NCI-H1436 (cell line): ENCODE measurements at places on chromosomes 5 and 9.

- no peak for DNase-seq
Observed at GRCh38 chr5:122901346-122901745, 55.9 kb downstream of the SNX24 start.

DNA sequence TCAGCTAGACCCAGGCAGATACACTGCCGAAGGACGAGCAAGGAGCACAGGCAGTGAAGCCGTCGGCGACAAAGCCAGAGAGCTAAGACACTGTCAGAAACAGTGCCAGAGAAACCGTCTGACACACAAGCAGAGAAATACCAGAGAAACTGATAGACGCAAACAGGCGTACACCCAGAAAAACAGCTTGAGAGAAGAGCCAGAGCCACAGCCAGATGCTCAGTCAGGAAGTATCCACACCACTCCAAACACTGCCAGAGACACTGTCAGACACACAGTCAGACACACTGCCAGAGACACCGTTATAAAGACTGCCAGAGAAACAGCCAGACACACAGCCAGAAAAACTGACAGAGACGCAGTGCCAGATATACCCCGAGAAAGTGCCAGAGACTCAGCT, 19.1 kb downstream of the CNTFR start:
- no peak for DNase-seq

DNA sequence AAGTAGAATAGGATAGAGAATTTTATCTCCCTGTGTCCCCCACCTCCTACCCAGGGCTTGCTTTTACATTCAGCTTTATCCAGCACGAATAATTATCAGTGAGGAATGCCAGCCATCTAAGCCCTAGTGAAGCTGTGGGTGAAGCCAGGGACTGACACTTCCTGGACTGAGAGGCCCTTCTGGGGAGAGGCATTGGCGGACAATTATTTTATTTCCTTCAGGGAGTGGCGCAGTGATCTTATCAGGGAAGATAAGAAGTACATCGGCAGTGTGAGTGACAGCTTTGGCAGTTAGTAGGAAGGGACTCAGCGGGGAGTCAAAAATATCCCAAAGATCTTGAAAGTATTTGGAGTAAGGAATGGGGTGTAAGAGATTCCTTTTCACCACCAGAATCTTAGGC, 34.9 kb upstream of the RPS23 start:
- DNase-seq, result no peak

DNA sequence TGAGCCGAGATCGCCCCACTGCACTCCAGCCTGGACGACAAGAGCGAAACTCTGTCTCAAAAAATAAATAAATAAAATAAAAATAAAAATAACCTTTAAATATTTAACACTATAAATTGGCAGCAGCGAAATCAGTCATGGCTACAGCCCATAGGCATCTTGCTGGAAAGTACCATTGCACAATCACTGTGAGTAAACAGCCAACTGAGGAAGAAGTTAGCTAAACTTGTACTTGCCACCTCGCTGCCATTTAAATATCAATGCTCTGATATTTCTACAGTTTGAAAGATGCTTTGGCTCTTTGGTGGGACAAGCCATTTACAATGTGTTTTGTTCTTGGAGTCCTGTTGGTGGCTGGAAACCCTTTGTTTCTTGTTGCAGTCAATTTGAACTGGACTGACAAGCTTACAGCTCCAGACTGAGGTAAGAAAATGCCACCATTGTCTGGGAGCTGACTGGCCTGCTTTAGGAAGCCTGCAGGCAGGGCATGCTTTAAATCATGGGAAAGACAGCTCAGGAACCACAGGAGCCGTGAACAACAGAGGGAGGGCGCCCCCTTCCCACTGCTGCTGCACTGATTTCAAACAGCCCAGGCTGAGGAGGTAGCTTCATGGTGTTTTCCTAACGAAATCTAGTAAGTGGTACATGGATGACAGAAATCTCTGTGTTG, 322.8 kb upstream of the RFX3 start:
- DNase-seq, result no peak

DNA sequence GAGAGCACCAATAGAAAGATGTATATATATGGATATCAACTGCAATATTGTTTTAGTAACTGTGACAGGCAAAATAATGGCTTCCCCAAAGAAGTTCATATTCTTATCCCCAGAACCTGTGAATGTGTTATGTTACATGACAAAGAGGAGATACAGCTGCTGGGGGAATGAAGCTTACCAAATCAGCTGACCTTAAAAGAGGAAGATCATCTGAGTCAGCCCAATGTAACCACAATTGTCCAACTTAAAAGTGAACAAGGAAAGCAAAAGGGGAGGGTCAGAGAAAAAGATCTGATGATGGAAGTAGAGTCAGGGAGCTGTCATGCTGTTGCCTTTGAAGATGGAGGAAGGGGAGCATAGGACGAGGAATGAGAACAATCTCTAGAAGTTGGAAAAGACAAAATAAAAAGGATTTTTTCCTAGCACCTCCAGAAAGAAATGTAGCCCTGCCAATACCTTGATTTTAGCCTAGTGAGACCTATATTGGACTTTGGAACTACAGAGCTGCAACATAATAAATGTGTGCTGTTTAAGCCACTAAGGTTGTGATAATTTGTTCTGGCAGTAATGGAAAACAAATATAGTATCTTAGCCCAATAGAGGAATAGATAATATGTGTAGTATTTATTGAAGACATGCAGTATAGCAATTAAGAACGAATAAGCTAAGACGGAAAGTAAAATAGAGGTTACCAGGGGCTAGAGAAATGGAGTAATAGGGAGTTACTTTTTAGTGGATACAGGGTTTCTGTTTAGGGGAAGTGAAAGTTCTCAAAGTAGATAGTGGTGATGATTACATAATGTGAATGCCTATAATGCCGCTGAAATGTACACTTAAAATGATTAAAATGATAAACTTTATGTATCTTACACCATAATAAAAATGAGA, 115.9 kb downstream of the PIK3R1 start:
- no peak for DNase-seq

- no peak for DNase-seq
Observed at GRCh38 chr9:22483528-22484070, 37.0 kb downstream of the DMRTA1 start.

DNA sequence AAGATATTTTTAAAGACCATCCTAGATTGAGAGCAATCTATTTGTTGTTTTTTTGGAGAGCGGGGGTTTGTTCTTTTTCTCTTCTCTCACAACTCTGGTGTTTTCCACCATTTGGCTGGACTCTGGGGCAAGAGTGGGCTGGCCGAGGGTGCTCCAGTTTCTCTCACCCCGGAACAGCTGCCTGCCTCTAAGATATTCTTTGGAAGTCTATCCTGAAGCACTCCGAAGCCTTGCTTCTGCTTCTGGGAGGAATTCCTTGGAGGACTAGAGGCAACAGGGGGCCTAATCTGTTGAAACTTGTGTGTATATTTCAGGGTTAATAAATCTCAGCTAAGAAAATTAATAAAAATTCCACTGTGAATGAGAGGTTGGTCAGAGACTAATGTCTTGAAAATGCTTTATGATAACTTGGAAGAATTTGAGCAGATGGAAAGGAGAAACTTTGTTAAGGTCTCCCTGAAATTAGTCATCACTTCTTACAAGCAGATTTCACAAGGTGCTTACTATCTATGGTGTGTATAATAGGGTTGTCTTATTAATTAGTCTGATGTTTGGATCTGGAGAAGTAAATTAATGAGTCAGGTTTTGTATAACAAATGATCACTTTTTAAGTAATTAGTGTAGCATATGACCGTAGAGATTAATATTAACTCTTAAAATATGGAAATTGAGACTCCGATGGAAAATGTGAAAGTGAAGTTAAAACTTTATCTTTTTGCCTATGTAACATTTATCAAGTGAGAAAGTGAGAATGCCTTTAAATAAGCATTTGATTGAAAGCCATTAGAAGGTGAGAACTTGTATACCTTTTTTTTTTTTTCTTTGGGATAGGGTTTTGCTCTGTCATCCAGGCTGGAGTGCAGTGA, 4.0 kb downstream of the MAN2A1 start:
- no peak for DNase-seq

- no peak for DNase-seq
Observed at GRCh38 chr5:6856653-6857052, 143.4 kb downstream of the TENT4A start.

GRCh38 chr5:110031402-110032140, 341.8 kb downstream of the MAN2A1 start:
- no peak for DNase-seq

DNA sequence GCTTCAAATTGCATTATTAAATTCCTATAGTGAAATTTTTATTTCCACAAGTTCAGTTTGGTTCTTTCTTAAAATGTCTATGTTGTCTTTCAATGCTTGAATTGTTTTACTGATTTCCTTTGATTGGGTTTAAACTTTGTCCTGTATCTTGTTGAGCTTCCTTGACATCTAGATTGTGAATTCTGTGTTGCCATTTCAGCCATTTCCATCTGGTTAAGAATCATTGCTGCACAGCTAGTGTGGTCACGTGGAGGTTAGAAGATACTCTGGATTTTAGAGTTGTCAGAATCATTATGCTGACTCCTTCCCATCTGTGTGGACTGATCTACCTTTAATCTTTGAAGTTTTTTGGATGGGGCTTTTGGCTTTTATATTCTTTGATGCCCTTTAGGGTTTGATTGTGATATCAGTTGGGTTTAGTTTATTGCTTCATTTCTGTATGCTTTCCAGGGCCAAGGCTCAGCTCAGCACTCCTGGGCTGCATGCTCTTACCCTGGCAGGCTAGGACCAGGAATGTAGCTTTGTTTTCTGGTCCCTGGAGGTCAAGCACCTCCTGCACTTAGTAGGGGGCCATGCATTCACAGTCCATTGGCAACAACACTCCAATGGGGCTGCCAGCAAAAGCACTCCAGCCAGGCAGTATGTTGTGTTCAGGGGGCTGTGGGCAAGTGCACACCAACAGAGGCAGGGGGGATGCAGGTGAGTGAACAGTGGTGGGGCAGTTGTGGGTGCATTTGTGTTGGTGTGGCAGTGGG, 141.4 kb downstream of the PRR16 start:
- no peak for DNase-seq

DNA sequence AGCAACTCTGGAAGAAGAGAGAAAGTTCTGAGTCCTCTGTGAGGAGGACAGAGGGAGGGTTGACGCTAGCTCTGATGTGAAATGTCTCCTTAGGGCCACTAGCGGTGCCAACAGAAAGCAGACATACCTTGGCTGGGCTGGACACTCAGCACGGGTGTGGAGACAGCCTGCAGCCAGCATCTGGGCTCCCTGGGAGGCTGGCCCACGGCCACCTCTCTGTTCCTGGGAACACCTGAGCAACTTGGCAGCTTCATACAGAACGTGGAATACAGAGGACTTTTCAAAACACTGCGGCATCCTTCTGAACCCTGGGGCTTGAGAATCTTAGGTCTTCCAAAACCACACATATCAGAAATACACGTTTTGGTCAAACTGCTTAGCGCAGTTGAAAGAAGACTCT, 269.1 kb downstream of the FSTL4 start:
- DNase-seq, result no peak

- no peak for DNase-seq
Observed at GRCh38 chr9:108963459-108964143, 29.4 kb downstream of the ABITRAM start.

- DNase-seq, result no peak
Observed at GRCh38 chr5:115738830-115739229, 77.6 kb downstream of the CDO1 start.

- no peak for DNase-seq
Observed at GRCh38 chr5:38996123-38996522, 78.1 kb downstream of the RICTOR start.

DNA sequence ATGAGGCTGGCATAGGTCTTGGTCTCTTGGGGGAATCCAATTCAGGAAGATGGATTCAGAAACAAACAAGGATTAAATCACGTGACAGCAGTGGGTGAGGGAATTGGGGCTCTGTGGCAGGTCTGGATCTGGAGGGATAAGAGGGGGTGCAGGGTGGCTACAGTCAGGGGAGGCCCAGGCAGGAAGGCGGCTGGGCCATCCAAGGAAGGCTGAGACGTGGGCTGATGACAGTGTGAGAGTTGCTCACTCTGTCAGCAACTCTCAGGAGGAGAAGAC, 65.8 kb upstream of the COL5A1 start:
- no peak for DNase-seq

- DNase-seq, result no peak
Observed at GRCh38 chr5:154767576-154767975, 12.4 kb downstream of the LARP1 start.

GRCh38 chr5:77398896-77399295, 93.2 kb downstream of the WDR41 start:
- DNase-seq, result no peak

DNA sequence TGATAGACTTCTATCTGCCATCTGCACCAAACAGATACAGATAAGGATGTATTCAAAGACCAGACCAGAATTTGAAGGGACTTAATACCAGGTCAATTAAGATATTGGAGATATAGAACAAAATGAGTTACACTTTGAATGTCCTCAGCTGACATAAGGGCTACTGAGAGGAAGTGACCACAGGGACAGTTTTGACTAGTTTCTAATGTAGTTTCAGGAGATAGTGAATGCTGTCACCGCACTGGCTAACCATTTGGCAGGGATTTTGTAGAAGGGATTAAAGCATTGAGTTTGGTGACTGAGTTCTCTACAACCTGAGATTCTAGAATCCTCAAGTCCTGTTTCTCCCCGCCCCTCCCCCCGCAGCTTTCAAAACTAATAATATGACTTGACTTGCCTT, 22.7 kb downstream of the CCNH start:
- no peak for DNase-seq

DNA sequence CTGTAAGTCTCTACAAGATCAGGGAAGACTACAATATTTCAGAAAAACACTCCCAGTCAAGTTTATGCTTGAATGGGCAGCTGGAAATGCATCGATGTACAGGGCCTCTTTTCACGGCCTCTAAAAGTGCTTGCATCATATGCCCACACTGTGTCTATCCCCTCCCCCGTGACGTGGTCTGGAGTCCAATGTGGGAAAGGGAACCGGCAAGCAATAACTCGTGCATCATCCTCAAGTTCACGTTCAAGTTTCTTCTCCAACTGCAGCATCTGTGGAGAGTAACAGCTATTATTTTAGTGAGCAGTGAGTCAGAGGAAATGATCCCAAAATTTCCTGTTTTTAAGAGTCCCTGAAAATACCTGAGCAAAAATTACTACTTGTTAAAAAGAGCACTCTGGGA, 22.3 kb downstream of the ATPSCKMT start:
- DNase-seq, result no peak

GRCh38 chr9:114138552-114138971, 16.8 kb upstream of the COL27A1 start:
- DNase-seq, result no peak

- DNase-seq, result no peak
Observed at GRCh38 chr9:78325343-78325742, 28.4 kb downstream of the PSAT1 start.

DNA sequence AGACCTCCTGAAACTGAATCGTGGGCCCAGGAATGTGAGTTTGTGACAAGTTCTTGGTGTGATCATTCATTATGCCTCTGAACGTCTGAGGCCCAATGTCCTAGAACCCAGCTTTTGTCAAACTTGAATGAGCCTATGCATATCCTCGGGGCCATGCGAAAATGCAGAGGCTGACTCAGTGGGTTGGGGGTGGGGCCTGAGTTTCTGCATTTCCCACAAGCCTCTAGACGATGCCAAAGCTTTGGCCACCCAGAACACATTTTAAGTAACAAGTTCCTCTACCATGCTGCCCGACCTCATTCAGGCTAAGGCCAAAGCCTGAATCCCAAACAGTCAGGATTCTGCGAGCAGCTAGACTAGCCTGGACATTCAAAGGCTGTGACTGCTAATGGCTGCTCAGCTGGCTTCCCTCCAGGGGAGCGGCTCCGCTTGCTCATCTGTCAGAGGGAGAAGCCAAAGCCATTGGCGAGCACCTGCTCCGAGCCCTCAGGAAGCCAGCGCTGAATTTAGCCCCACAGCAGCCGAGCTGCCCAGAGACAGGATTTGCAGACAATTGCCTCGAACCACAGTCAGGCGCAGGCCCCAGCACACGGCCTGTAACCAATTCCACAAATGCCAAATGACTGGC, 177.5 kb downstream of the ZDHHC21 start:
- no peak for DNase-seq
